ENCODE measurements at places on chromosomes 16 and 17.
A peak's percentile ranks its signal among the peaks of the same experiment; 100 is the strongest.

- no peak for DNase-seq
Measured at GRCh38 chr16:9465161-9465560, 373.7 kb downstream of the HAPSTR1 start.

- peak; percentile 45 for DNase-seq
Measured at GRCh38 chr17:47821424-47822391, at the start of gene OSBPL7. Gene OSBPL7 (minus strand): TSS chr17:47821794. CDS start chr17:47820278, 1,516 bp downstream.

GRCh38 chr16:51159865-51160264 is 8.8 kb upstream of the SALL1 start:
- no peak for DNase-seq

- no peak for DNase-seq
Measured at GRCh38 chr17:57685499-57686132, 59.5 kb downstream of the CCDC182 start.

DNA sequence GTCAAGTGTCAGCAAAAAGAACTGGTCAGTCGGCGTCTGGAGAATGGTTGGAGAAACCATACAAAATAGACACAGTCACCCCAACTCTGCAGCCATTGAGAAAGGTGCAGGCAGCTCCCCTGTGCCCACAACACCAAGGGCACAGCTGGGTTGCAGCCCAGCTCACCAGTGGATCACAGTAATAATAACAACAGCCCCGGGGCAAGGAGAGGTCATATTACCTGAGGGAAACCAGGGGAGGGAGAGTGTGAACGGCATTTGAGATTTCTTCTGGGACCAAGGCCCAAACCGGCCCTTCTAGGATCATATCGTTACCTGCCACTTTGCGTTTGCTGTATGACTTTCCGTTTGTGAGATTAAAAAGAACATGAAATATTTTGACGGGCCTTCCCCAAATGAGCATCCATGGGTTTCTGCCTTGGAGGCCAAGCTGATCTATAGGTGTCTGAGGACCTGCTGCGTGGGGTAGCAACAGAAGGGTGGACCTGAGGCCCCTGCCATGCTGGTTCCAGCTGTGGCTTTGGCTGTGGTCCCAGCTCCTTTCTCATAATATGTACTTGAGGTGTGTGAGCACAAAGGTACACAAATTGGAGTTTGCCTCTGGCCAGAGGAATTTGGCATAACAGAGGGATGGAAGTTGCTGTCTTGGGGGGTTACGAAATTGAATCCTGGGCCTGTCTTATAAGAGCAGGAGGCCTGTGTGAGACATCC is 154.6 kb downstream of the CMIP start:
- DNase-seq: no peak

DNA sequence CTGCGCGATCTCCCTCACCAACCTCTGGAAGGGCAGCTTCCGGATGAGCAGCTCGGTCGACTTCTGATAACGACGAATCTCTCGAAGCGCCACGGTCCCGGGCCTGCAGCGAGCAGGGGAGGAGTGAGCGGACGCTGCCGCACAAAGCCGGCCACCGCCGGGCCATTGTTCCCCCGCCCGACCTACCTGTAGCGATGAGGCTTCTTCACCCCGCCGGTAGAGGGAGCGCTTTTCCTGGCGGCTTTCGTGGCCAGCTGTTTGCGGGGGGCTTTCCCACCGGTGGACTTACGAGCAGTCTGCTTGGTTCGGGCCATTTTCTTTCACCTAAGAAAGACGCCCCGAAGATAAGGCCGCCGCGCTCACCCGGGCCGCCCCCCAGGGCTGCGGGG is 5.8 kb upstream of the UNK start:
- no peak for DNase-seq

Measured in iPS DF 6.9 (cell line).